ENCODE measurements at places on chromosomes 5 and 9.
A peak's percentile ranks its signal among the peaks of the same experiment; 100 is the strongest.

DNA sequence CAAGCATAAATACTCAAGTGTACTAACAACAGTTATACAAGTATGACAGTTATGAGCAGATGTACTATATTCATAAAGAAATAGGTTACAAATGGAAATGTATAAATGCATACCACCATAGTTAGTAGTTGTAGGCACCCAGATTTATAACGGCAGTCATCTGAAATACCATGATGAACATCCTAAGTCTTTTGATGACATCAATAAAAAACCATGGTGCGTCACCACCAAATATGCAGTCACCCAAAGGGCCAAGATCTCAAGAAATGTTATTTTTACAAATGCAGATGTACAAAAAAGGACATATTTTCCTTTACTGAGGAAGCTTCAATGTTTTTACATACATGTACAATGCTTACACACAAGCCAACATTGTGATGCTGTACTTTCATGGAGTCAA is 70.8 kb upstream of the XPA start:
- DNase-seq, result no peak

GRCh38 chr5:149863830-149864229 is 80.8 kb downstream of the PDE6A start:
- DNase-seq, result no peak

DNA sequence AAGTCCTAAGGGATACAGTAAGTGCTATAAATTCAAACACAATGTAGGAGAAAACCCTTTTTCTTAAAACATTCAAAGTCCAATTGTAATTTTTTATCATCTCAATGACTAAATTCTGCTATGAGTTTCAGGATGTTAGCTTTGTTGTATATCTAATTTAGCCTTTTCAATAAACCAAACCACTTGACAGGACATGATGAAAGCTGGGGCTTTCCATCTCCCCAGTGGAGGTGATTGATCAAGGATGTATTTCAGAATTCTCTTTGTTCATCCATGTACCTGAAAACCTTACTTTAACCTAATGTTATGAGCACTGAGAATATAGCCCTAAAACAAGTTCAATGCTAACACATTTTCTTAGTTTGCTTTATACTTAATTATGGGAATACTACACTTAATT is 639.0 kb upstream of the ITGA1 start:
- no peak for DNase-seq

DNA sequence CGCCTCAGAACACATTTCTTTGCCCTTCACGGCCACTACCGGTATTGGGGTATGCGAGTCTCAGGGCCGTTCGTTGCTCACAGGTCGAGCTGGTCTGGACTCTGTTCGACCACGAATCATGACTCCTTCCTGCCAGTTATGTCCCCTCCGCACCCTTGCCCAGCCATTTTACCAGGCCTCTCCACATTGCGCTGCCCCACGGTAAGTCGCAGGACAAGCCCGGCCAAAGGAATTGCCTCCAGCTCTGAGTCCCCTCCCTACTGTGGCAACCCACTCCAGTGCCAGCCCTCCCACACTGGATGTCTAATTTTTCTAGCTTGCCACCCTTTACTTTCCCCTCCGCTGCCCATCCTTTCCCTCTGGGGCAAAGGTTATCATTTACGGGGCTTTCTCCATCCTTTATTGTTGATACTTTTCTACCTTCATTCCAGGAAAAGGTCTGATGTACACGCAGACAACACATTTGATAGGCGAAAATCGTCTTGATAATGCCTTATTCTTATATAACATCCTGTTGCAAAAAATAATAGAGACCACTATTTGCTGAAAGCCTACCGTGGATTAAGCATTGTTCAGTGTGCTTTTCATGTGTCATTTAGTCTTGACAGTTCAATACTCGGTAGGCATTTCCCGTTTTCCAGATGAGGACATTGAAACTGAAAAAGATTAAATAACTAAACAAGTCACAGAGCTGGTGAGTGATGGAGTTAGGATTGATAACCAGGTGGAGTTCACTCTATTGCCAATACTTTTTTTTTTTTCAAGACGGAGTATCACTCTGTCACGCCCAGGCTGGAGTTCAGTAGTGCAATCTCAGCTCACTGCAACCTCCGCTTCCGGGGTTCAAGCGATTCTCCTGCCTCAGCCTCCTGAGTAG is 958 bp upstream of the HSPA5 start:
- DNase-seq, result no peak

DNA sequence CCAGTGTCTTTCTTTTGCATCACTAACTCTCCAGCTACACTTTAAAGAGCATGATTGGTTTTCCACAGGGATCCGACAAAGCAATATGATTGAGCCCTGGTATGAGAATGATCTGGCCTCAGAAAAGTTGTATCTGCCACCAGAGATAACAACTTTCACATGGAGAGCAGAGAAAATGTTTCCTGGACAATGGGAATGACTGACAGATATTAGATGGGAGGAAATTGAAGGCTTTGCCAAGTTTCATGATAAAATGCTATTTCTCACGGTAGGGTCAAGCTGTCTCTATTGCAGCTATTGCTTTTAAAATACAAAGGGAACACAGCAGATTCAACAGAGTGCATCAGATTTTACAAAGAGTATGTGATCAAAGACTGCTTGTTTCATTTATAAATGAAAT is 56.4 kb upstream of the GLIS3 start:
- no peak for DNase-seq

GRCh38 chr9:113634596-113635515 is 171.3 kb downstream of the RGS3 start:
- DNase-seq, result no peak

DNA sequence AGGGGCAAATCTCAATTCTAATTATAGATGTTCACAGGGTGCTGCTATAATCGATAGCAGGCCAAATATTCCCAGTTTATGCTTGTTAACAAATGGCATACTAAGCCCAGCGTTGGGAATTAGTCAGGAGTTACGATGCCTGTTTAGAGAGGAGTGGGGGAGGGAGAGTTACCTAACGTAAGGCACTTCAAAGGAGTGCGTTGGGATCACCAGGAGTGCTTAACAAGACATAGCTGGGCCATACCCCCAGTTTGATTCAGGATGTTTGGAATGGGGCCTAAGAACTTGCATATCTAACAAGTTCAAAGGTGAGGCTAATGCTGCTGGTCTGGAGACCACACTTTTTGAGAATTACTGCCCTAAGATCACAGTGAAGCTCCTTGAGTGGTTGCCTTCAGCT is 14.5 kb upstream of the SRP19 start:
- DNase-seq, result no peak

DNA sequence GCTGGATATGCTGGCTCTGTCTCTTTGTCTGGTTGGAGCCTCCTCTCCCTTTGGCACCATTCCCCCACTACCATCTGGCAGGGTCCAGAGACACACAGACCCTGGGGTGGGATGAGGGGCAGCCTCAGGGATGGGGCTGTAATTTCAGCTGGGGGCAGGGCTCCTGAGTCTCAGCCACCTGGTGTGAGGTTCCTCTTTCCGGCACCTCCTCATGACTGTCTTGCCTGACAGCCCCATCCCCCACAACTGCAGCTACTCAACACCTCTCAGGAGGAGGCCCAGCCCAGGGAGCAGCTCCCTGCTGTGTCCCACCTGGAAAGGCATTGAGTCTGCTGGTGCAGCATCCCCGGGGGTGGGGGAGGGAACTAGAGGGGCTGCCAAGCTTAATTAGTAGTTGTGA is 11.7 kb upstream of the RPS14 start:
- no peak for DNase-seq

GRCh38 chr5:72112389-72112788 is 5.1 kb downstream of the MAP1B start:
- no peak for DNase-seq

DNA sequence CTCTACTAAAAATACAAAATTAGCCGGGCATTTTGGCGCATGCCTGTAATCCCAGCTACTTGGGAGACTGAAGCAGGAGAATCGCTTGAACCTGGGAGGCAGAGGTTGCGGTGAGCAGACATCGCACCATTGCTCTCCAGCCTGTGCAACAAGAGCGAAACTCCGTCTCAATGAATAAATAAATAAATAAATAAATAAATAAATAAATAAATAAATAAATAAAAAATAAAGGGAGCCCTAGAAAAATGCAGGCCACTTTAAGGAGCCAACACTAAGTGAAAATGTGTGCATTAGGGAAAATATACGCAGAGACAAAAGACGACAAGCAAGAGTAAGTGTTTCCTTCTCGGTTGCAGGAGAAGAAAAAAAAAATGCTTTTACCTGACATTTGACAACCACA is 132.6 kb upstream of the CDH10 start:
- DNase-seq, result no peak

- no peak for DNase-seq
Observed at GRCh38 chr5:168992016-168992415, 308.9 kb downstream of the SLIT3 start.

DNA sequence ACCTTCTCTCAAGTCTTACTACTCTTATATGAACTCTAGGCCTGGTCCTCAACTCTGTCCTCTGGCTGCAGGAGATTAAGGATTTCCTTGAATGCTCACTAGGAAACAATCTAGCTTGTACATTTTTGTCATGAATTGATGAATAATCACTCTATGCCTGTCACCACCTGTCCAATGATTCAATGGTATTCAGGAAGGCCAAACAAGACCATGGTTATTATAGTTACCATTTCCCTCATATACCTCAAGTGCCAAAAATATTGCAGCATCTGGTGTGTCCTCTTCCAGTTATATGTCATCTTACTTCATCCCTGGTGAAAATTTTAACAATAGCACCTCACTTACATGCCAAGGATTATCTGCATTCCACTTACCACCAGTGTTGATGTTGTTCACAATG is 179.0 kb upstream of the MOCS2 start:
- no peak for DNase-seq

GRCh38 chr5:149271716-149272563 is at the start of gene AFAP1L1:
AFAP1L1 (plus strand) TSS chr5:149271859; CDS start chr5:149271969, 110 bp downstream.
- DNase-seq, result peak; percentile 9

DNA sequence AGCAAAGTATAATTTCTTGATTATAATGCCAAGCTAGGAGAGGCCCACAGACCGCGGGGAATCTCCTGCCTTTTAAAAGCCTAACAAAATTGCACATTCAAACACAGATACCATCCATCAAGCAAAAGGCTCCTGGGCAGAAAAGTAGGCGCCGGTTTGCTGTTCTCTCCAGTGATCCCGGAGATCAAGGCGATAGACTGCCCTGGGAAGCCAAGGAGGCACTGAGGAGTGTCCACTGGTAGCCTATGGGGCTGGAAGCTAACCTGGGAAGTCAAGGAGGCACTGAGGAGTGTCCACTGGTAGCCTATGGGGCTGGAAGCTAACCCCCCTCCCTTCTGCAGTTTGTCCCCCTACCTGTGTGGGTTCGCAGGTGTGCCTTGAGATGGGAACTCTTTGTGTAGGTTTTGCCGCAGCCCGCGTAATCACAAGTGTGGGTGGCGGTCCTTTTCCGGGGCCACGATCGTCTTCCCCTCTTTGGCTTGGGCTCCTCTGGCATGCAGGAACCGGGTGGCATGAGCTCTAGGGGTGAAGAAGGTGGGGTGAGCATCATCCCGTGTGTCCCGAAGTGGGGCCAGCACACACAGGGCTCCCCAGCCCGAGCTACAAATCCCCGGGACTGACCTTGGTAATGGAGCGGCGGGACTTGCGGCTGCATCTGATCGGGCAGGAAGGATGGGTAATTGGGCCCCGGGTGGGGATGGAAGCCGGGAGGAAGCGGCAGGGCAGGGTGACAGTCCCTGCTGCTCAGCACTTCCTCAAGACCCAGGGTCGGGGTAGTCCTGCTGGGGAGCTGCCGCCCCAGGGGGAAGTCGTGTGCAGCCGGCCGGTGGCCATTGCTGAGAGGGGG is 2.7 kb downstream of the KLF4 start:
- no peak for DNase-seq

GRCh38 chr9:135334953-135335460 is 144.6 kb upstream of the PPP1R26 start:
- DNase-seq, result no peak

- no peak for DNase-seq
Observed at GRCh38 chr9:75539523-75539922, 350.9 kb upstream of the PCSK5 start.

DNA sequence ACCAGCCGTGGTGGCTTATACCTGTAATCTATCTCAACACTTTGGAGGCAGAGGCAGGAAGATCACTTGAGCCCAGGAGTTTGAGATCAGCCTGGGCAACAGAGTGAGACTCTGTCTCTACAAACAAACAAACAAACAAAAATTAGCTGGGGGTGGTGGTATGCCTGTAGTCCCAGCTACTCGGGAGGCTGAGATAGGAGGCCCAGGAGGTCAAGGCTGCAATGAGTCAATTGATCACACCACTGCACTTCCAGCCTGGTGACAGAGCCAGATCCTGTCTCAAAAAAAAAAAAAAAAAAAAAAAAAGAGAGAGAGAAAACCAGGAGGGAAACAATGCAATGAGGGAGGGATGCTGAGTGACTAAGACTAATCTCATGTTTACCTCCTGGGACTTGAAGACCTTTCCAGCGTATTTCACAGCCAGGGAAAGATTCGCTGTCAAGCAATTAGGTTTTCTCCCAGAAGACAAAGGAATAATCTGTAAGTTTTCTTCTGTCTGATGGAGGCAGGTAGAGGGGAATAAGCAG is 51.1 kb upstream of the MIER3 start:
- DNase-seq, result no peak

- DNase-seq, result no peak
Observed at GRCh38 chr9:17536027-17536426, 42.8 kb upstream of the SH3GL2 start.

- DNase-seq, result no peak
Observed at GRCh38 chr9:133099726-133100505, 21.1 kb downstream of the RALGDS start.

- DNase-seq, result no peak
Observed at GRCh38 chr5:64180661-64181343, 15.2 kb downstream of the RNF180 start.

DNA sequence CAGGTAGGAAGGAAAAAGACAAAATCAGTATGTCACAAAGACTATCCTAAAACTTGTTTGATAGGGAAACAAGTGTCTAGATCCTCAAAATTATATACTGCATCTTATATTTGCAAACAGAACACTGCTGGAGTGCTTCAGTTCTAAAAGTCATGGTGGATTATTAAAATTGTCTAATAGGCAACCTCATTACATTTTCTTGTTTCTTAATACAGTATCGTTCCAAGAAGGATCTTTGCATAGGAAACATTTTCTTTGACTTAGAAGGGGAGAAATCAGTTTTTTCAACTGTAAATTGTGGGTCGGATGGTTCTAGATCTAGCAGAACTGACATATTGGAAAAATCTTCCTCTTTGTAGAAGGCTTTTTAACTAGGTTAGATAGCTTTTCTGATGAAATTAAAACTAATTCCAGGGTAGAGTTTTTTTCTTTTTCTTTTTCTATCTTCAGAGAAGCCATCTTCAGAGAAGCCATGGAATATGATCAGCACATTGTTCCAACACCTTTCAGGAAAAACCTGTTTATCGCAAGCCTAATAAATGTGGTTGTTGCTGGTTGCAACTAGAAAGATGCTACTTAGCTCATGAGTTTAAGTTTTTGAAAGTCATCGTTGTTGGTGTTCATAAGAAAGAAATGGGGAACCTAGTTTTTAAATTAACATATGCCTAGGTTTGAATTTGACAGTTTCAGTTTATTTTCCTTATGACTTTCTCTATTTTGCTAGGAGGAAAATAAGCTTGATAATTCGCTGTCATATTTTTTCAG is 7.4 kb downstream of the CPEB4 start:
- DNase-seq, result peak; percentile 17

- no peak for DNase-seq
Observed at GRCh38 chr5:104431981-104432380, 869.4 kb upstream of the NUDT12 start.

GRCh38 chr9:87614397-87614796 is 111.5 kb upstream of the CTSL start:
- no peak for DNase-seq

- DNase-seq, result no peak
Observed at GRCh38 chr9:121510766-121511550, 11.3 kb upstream of the GGTA1 start.

GRCh38 chr5:6264394-6264793 is 114.0 kb downstream of the MED10 start:
- no peak for DNase-seq

Data from midbrain (tissue), 1 donor.